ENCODE measurements at places on chromosomes 4 and X.

GRCh38 chr4:113919611-113920010, 59.8 kb downstream of the ARSJ start:
- DNase-seq = no peak

DNA sequence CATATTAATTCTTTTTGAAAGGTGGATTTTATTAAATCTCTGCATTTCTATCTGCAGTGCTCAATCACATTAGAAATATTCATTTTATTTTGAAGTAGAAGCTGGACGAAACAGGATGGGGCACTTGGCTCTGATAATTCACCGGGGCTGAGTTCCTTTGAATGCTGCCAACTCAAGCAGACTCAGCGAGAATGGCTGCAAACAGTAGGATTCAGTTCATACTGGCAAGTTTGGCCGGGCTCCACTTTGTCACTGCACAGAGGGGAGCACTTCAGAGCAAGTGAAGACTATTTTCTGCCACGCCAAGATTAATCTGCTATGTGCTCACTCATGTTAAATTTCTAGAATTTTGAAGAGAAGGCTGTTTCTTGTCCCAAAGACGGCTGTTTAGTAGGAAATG, 30.7 kb upstream of the KLHL8 start:
- no peak for DNase-seq

DNA sequence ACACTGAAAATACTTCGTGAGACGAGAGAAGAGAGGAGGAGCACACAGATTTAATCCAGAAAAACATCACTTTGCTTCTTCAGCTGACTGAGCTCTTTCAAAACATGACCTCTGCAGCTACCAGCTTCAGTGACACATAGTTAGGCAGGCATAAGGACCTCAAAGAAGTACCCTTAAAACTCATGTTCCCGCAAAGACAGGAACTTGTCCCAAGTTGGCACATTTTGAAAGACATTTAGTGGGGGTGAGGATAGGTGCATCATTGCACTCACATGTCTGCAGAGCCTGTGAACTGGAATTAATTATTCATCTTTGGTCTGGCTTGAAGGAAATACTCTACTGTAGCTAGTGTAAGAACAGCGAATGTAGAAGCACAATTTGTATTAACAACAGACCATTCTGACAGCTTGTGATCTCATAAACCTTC, 221.8 kb downstream of the MGST2 start:
- DNase-seq = no peak

DNA sequence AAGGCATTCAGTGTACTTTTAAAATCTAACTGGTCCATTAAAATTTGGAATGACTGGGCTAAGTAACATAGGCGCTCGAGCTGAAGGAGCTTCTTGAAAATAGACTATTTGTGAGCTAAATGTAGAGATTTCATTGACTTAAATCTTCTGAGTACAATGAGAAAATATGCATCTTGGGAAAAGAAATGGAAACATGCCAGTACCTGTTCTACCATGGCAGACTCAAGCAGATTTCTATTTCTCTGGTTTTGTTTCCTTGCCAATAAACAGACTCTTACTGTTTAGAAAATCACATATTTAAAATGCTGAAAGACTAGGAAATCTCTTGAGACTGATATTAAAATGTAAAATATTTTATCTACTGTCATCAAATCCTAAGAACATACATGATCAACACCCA, 678.1 kb downstream of the FAT4 start:
- no peak for DNase-seq

DNA sequence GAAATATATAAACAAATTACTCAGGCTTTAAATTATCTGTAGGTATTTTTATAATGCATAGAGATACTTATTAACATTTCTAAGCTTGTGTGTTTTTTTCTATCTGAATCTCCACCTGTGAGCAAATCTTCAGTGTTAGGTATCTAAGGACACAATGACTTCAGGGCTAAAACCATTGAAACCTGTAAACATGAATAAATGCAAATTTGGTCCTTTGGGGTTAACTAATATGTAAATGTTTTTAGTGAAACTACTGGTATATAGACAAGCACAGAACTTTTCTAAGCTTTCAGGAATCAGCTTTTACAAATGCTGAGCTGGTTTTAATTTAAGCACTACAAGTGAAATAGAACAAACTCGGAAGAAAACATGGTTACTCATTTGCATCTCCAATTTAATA, 147.9 kb downstream of the FBXO8 start:
- no peak for DNase-seq

DNA sequence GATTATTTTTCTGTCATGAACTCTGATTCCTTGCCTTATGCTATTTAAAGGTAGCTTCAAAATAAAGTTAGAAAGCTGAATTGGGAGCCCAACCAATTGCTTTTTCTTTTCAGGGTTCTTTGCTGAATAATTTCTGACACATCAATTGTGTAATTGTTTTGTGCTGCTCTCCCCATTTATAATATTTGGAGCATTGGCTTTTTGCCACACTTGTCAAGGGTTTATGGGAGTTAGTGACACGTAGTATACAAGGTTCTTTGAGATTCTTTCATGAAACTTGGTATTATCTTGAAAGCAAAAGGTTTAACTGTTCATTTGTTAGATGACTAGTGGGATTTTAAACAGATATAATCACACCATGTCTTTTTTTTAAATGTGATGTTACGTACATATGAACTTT, 80.9 kb downstream of the POLA1 start:
- no peak for DNase-seq

GRCh38 chr4:26985873-26986272, 125.2 kb downstream of the STIM2 start:
- DNase-seq = peak; percentile 55

DNA sequence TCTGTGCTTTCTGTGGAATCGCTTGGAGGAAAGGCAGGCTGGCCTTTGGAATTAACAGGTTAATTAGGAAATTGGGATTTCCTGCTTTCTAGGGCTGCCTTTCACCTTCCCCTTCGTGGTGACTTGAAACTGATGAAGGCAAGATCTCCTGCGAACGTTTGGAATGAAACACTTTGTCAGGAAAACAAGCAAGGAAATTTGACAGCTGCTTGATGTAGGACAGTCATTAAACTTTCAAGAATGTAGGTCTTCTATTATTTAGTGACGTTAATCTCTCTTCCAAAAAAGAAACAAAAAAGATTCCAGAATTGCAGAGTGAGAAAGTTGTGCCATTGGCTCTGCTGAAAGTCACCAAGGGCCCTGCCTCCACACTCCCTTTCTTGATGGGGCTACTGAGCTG, 155.7 kb upstream of the SCML1 start:
- DNase-seq = no peak

DNA sequence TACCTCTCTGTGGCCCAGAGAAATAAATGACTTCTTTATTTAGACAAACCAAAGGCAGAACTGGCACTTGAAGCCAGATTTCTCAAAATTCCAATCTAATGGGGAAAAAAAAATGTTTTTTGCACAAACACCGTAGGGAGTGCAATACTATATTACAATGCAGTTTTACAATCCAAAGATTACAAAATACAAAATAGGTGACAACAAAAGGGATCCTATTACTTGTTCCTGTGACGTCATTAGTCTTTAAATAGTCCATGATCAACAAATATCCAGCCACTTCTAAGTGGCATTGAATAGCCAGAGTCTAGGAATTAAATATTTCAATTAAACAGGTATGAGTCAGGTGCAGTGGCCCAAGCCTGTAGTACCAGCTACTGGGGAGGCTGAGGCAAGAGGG, 3.0 kb upstream of the APBB2 start:
- DNase-seq = no peak

DNA sequence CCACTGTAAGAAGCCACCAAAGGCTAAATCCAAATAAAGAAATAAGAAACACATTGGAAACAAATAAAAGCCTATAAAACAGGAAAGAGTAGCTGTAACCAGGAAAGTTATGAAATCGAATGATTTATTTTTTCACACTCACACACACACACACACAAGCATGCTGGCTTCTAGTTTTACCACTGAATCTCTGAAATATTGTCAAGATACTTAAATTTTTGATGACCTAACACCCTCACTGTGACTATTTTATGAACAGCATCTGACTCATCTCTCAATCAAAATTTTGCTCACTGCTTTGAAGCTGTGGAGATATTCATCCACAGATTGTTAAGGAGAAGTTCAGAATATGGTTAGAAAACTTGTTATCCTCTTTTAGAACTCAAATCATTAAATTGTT, 13.9 kb upstream of the GABRB1 start:
- no peak for DNase-seq

DNA sequence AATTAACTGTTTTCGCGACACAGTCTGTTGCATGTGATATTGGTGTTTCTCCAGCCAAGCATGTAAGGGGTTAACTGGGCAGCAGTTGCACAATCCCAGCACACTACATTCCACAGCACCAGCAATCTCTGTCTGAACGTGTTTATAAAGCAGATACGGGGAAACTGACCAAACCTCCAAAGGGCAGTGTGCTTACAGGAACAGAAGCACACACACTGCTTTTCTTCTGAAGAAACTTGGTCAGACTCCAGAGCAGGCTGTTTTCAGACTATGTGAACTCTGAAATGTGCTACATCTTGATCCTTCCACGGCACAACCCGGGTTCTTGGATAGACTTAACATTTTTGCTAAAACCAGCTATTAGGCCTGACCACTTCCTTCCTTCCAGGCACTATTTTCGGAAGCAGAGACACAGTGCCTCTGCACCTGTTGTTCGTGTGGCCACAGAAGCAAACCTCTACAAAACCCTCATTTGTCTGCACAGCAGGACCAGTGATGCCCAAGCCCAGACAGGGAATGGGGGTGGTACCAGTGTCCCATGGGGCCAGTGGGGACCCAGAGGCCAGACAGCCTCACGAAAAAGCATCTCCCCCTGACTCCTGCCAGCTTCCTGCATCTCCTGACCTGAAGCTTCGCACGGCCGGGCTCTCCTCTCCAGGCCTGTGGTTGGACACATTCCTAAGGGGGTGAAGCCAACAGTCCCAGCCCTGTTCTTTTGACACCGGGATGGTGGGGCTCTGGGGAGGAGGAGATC, 90.1 kb downstream of the IRF2 start:
- DNase-seq = peak; percentile 29

GRCh38 chr4:108029016-108029720, 39.5 kb downstream of the HADH start:
- peak; percentile 27 for DNase-seq

- no peak for DNase-seq
Observed at GRCh38 chrX:107168712-107169111, 37.5 kb downstream of the NUP62CL start.

GRCh38 chr4:105068516-105068915, 78.2 kb upstream of the TET2 start:
- no peak for DNase-seq
